ENCODE measurements at places on chromosomes 11 and 22.

DNA sequence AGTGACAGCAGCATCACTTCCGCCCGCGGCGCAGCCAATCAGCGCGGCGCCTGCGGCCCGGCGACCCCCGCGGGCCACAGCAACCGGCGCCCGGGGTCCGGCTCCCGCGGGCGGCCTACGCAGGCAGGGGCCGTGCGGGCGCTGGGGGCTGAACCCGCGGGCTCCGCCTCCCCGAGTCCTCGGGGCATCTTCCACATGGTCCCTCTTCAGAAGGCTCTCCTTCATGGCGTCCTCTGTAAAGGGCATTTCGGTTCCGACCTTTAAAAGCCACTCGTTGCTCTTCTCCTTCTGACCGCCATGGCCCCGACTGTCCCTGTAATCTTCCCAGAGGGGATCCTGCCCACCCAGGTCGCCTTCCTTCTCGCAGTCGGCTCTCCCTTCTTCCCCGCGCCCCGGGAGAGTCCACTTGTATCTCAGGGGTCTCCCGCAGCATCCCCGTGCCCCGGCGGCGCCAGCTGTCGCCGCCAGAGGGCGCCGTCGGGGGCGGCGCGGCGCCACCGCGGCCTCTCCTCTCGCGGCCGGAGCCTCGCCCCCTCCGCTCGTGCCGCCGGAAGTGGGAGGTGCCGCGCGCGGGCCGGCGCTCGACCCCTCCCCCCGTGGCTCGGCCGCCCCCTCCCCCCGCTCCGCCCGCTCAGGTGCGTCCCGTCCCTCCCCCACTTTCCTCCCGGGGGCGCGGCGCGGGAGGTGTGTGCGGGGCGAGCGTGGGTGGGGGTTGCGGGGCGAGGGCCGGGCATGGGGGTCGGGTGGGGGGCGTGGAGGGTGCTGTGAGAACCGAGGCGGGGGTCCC, at the start of gene RNF214:
TSS of gene RNF214 (plus strand) at position 580 of the 787 bp plus-strand sequence. CDS start 1,602 bp downstream, outside the sequence.
- no peak for DNase-seq

DNA sequence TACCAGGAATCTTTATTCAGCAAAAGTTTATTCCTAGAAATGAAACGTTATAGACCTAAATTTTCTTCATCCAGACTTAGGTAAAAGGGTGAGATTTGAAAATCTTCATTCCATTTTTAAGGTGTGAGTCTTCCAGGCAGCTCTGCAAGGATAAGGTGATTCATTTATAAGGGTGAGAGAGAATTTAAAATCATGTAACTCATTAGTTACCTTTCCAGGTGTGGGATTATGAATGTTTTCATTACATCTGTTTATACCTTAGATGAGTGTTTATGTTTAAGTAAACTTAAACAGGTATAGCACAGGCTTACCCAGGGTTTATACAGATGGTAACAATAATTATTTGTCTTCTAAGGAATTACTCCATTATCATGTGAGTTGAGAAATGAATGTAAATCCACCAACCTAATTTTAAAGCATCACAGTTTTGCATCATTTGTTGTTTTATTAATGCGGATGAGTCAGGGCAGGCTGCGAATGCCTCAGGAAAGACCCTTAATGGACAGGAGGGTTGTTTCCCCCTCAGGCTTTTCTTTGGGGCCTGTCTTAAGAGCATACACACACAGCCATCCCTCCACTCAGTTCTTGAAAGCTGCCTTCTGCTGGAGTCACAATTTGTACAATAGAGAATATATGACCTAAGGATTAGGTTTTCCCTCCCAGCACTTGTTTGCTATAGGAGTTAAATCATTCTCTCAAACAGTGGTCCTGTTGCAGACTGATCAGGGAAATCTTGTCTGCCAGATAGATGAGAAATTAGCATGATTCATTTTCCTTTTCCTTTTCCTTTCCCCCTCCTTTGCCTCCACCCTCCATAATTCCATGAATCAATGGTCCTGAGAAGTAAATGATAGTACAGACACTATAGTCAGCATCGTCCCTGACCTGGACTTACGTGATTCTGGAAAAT, 3.0 kb downstream of the PRSS23 start:
- DNase-seq: no peak

DNA sequence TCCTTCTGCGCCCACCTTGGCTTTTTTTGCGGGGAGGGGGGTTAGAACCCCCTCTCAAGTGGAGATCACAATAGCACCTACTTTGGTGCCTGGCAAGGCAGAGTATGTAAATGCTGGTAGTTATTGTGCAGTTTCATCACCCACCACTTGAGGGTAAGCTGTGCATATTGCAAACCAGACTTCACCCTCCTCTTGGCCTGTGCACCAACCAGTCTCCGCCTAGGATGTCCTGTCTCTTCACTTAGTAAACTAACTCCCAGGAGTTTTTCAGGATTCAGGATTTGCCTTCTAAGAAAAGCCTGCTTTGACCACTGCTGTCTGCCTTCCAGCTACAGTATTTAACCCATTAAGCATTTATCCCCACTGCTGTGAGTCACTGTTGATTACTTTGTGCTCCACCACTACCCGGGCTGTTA, 2.0 kb upstream of the UBXN1 start:
- no peak for DNase-seq

DNA sequence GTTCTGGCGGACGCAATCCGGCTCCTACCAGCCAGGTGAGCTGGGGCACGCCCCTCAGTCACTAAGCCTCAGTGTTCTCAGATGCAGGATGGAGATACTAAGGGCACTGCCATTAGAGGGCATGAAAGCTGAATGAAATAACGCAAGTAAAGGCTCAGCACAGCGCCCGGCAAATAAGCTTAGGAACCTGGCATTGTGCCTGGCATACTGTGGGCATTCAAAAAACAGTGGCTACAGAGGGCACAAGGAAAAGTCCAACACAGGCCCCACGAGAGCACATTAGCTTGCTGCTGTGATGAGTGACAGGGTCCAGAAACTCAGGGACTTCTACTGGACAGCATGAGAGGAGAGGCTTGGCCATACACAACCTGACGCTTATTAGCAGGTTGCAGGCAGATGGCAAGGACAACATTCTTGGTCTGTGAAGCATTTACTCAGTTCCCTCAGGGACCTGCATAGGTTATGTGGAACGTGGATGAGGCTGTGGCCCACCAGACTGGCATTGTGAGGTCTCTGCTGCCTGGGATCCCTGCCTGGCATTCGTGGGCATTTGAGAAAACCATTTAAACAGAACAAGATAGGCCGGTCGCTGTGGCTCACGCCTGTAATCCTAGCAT, 12.2 kb downstream of the TXN2 start:
- DNase-seq: no peak

DNA sequence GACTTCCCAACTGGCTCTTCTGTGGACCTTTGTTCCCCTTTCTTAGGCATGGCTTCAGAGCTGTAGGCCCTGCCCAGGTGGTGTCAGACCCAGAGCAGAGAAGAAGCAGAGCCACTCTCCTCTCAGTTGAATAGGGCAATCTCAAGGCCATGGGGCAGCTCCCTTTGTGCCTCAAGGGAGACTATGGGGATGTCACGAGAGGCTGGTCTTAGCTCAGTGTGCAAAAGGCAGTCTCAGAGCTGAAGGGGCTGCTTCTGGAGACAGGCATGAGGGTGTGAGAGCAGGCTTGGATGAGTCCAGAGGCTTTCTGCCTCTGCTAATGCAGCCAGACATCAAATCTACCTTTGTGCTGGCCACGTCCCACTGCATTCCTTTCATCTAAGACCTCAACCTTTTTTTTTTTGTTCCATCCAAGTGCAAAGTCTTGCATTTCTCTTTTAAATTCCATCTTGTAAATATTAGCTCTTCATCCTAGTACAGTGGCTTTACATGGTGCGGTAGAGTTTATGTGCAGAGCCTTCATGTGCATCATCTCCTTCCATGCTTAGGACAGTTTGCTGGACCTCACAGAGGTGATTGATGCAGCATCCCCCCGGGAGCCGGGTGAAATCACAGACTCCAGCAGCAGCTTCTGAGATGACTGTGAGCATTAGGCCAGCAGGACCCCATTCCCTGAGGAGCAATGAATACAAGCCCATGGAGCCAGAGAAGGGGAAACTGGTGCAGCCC, 34.2 kb upstream of the FCHSD2 start:
- DNase-seq: no peak

- DNase-seq: no peak
Measured at GRCh38 chr11:48078689-48079088, 98.3 kb downstream of the PTPRJ start.

- DNase-seq: peak; percentile 58
Measured at GRCh38 chr11:134228625-134229024, 4.2 kb downstream of the VPS26B start.

DNA sequence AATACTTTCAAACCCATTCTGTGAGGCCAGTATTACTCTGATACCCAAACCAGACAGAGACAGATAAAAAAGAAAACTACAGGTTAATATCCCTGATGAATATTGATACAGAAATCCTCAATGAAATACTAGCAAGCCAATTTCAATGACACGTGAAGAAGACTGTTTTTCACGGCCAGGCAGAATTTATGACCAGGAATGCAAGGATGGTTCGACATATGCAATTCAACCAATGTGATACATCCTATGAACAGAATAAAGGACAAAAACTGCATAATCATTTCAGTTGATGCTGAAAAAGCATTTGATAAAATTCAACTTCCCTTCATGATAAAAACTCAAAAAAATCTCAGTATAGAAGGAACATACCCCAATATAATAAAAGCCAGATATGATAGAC, 44.5 kb downstream of the SLC22A24 start:
- no peak for DNase-seq

DNA sequence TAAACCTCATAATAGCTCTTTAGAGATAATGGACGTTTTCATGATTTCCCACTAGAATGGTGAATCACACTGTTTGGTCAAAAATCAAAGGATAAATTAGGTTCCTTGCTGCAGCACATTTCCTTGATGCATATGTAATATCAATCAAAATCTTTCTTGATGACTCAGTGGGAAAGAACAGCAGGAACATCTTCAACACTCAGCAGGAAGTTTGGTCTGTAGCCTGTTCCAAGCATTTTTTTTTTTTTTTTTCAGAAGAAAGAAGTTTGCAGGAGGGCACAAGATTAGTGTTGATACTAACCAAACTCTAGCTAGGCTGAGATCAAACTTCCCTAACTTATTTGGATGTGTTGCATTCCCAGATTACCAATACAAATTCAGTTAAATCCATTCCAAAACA, 1529.8 kb downstream of the FAM181B start:
- DNase-seq: no peak

DNA sequence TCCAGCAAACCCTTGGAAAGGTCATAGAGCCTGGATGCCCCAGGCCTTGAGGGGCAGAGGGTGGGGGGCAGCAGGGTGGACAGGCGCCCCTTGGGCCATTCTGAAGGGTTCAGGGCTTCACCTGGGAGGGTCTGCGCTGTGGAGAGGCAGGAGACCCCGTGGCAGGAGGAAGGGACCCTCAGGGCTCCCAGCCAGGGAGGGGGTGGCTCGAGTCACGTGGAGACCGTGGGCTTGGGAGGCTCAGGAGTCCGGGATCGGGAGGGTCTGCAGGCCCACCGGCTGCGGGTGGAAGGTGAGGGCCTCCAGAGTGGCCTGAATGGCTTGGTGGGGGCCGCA, 48.5 kb upstream of the A4GALT start:
- no peak for DNase-seq

- peak; percentile 41 for DNase-seq
Measured at GRCh38 chr11:35185696-35186095, 46.7 kb downstream of the CD44 start.

DNA sequence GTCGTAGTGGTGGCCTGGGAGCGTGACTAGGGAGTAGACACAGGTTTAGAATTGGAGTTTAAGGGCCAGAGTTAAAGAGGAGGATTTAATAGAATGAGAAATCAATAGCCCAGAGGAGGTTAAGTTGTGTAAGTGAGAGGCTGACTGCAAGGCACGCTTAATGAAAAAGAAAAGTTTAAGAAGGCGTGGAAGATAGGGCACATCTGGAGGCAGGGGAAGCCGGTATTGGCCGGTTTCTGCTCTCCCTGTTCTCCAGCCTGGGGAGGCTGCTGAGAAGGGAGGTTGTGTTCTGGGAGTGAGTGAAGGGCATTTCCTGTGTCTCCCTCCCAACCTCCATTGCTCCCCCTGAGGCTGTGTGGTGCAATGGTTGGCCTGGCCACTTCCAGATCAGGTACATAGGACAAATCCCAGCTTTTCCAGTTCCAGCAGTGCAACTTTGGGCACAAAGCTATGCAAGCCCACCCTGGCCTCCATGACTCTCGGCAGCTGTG, 6.3 kb downstream of the GRIK4 start:
- DNase-seq: no peak

DNA sequence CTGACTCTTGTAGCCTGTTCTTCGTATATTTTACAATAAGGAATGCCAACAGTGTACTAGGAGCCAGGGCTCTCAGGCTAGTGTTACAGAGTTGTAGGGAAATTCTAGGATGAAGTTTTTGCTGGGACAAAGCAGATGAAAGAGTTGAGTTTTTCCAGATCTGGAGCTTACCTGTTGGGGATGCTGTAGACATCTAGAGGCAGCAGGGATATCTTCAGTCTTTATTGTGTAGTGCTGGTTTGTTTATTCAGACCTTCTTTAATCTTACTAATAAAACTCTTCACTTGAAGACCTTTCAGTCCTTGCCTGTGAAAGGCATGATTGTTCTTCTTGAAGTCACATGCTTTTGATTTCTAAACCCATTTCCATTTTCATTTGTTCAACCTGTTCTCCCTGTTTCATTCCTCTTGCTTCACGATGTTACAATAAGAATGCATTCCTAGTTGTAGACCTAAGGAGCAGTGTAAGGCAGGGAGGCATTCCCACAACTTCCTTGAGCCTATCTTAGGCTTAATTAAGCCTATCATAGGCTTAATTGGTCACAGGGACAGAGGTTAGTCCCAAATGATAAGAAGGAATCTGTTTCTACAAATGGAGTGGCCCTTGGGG, 7.9 kb upstream of the SLC37A2 start:
- DNase-seq: no peak

DNA sequence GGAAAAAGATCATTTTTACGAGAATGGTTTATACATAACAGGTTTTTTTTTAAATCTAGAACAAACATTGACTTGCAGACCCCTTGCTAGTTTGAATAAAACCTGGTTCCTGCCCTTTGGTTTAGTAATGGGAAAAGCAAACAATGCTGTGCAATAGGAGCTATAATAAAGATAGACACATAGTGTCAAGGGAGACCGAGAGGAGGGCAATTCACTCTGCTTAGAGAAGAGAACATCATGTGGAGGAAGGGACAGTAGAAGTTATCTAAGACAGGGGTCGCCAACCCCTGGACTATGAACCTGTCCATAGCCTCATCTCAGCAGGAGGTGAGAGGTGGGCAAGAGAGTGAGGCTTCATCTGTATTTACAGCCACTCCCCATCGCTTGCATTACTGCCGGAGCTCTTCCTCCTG, 7.0 kb upstream of the RDX start:
- no peak for DNase-seq

DNA sequence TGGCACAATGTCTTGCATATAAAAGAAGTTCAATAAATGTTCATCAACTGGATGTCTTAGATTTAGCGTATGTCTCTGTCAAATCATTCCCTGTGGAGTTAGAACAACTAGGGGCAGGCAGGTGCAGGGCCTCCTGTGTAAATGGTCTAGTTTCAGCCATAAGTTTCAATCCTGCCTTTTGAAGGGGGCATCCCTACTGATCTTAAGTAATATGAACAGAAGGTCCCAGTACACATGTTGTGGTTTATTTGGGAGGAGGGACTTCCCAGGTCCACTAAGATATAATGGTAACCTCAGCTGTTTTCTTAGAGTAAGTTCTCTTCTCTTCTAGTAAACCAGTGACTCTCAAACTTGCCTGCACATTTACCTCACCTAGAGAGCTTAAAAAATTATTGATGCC, 19.8 kb downstream of the TTC12 start:
- DNase-seq: no peak

Data from AG09309 (cell line).